ENCODE measurements at places on chromosomes 11 and 22.

DNA sequence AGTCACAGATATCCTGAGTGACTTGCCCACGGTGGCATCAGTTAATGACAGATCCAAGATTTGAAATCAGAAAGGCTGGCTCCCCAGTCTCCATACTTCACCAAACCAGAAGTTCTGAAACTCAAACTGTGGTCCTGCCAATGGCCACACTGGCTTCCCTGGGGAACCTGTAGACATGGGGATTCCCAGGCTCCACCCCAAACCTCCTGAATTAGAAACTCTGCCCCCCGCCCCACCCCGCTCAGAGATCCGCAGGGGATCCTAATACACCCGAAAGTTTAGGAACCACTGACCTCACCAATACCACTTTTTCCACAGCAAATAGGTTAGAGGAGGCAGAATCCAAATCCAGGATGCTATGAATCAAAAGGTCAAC is 15.3 kb downstream of the RTN4RL2 start:
- DNase-seq, result no peak

GRCh38 chr11:12509371-12509770 is 132.0 kb downstream of the PARVA start:
- DNase-seq, result no peak

GRCh38 chr11:131217313-131218310 is 152.8 kb upstream of the NTM start:
- peak; percentile 40 for DNase-seq

GRCh38 chr11:116648247-116649174 is 124.3 kb downstream of the BUD13 start:
- peak; percentile 63 for DNase-seq

GRCh38 chr22:20992456-20993303 is 9.2 kb downstream of the THAP7 start:
- no peak for DNase-seq
